Vagina (tissue), 2 donors: ENCODE measurements at places on chromosomes 12 and 14.

- DNase-seq: no peak
Measured at GRCh38 chr12:16163901-16164300, 113.6 kb downstream of the SLC15A5 start.

DNA sequence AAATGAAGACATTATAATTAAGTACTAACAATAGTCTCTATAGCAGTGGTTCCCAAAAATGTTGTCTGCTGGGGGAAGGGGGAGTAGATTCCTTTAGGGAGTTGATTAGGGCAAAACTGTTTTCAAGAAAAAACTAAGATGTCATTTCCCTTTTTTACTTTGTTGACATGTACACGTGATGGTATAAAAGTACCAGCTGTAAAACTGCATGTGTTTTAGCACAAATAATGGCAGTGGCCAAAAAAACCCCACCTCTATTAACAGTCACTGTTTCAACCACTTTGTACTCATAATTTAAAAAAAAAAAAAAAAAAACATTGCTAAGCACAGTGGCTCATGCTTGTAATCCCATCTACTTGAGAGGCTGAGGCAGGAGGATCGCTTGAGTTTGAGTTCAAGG is 61.7 kb downstream of the PPP1R12A start:
- no peak for DNase-seq

GRCh38 chr14:50047274-50047676 is 69.1 kb downstream of the VCPKMT start:
- DNase-seq: no peak

DNA sequence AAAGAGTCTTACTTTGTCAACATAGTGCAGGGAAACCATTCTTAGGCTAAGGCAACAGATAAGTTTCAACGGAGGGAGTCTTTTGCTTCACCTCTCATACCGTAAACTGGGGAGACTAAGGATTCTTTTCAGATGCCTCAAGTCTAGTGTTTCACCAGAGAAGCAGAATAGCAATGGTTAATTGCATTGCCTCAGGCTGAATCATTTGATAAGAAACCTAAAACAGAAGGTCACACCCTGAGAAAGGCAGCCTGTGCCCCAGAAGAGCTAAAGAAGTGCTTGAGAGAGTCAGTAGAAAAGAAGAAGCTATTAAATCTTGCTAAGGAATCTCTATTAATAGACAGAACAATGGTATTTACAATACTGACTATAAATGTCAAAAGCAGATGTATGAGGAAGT is 21.8 kb upstream of the ATXN7L3B start:
- DNase-seq: no peak

GRCh38 chr14:31672709-31673108 is 111.5 kb downstream of the NUBPL start:
- DNase-seq: no peak

GRCh38 chr14:91722386-91722785 is 9.5 kb downstream of the CATSPERB start:
- no peak for DNase-seq

DNA sequence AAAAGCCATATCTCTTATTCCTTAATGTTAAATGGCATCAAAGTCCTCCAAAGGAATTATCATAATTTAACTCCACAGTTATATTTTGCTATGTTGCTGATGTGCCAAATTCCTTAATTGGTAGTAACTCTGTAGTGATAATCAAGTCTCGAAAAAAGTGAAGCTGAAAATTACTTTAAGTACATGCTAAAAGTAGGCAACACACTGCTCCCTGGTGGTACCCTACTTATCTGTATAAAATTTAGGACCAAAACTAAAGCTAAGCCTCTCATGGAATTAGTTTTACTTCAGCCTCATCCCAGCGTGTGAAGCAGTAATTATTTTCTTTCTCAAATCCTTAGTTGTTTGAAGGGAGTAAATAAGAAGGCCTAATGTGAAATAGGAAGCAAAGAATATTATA is 132.8 kb downstream of the TTLL5 start:
- DNase-seq: no peak

DNA sequence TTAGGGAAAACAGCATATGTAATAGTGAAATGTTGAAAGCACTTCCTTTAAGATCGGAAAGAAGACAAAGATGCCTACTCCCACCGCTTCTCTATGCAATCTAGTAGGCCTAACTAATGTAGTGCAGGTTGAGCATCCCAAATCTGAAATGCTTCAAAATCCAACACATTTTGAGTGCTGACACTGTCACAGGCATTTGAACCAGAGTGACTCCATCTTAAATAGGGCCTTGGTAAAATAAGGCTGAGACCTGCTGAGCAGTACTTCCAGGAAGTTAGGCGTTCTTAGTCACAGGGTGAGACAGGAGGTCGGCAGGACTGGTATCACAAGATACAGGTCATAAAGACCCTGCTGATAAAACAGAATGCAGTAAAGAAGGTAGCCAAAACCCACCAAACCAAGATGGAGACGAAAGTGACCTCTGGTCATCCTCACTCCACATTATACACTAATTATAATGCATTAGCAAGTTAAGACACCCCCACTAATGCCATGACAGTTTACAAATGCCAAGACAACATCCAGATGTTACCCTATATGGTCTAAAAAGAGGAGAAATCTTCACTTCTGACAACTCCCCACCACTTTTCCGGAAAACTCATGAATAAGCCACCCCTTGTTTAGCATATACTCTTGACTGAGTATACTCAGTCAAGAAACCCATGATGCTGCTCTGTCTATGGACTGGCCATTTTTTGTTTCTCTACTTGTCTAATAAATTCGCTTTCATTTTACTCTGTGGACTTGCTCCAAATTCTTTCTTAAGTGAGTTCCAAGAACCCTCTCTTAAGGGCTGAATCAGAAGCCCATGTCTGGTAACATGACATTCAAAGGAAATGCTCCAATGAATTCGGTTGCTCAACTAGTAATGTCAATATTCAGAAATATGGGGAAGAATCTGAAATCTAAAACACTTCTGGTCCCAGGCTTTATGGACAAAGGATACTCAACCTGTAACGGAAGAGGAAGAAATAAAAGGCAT is 47.1 kb upstream of the MTERF2 start:
- no peak for DNase-seq

- DNase-seq: no peak
Measured at GRCh38 chr14:20998674-20999366, at the start of gene SLC39A2. SLC39A2 (plus strand) TSS chr14:20999293; CDS start chr14:20999447, 154 bp downstream.

DNA sequence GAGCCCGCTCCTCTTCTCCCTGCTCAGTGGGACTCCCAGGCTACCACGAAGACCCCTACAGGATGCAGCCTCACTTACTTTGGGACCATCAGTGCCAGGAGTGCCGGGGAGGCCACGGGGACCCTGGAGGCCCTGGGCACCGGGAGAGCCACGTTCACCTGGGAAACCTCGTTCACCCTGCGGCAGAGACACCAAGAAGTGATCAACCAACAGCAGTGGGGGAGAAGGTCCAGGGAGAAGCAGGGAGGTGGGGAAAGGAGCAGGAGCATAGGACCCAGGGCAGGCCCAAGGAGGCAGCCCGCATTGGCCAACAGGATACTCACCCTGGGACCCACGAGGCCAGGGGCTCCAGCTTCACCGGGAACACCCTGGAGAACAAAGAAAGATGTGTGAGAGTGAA is 19.4 kb downstream of the TMEM106C start:
- no peak for DNase-seq

GRCh38 chr12:53056901-53057300 is 7.0 kb downstream of the TNS2 start:
- no peak for DNase-seq

- no peak for DNase-seq
Measured at GRCh38 chr14:103456167-103456835, 66.3 kb downstream of the CKB start.

DNA sequence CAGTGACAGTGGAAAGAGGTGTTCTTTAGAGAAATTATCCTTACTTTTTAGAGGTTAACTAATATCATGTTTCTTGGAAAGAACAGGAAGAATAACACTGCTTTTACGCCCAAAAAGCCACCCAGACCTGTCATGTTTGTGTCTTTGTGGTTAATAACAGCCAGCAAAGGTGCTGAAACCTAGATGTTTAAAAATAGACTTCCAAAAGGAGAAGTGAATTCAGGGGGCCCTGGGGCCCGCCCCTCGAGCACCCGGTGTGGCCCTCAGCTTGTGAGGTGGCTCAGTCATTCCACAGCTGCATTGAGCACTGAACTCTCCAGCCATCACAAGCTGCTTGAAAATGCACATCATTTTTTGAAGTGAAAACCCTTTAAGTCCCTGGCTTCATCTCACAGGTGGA is 20.8 kb upstream of the AMN start:
- DNase-seq: no peak

DNA sequence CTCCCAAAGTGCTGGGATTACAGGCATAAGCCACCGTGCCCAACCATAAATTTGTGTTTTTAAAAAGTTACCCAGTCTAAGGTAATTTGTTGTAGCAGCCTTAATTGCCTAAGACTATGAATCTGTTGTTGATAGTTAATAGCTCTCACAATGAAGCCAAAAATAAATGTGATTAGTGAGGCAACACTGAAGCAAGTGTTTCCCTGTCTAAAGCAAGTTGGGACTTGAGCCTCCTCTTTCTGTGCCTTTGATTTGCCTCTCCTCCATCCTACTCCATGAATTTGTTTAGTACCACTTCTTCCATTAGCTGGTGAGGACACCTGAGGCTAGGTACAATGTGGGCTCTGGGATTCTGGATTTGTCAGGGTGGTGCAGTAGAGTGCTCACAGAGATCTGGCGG is 36.8 kb downstream of the DAAM1 start:
- DNase-seq: no peak

GRCh38 chr12:109767456-109767855 is 53.8 kb downstream of the FAM222A start:
- DNase-seq: peak; percentile 49

- no peak for DNase-seq
Measured at GRCh38 chr12:56581418-56582145, 48.5 kb downstream of the BAZ2A start.

GRCh38 chr14:72128629-72129028 is 196.4 kb downstream of the RGS6 start:
- no peak for DNase-seq

- no peak for DNase-seq
Measured at GRCh38 chr12:48750769-48751356, 34.4 kb upstream of the CCNT1 start.

DNA sequence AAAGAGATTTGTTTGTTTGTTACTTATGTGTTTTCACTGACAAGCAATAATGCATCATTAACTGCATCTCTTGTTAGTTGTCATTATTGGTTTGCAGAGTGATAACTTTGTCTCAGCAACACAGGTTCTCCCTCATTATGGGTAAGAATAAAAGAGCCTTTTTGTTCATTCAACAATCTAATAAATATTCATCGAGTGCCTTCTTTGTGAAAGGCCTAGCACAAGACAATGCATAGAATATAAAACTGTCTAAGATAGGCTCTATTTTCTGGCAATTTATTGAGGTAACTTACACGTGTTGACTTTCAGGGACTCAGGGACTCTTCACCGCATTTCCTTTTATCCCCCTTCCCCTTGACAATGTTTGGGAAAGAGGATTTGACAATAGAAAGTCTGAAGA is 95.5 kb upstream of the KRR1 start:
- no peak for DNase-seq

DNA sequence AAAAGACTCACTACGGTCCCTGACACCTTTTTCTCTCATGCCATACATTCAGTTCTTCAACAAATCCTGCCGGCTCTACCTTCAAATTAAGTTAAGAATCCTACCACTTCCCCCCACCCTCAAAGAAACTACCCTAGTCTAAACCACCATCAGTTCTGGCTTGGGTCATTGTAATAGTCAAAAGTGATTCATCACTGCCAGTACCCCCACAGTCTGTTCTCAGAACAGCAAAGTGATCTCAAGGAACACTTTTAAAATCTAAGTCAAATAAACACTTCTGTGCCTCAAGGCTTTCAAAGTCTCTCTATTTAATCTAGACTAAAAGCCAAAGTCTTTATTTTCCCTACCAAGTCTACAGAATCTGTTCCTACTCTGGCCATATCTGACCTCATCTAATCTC is 12.0 kb upstream of the FAM234B start:
- no peak for DNase-seq

- DNase-seq: no peak
Measured at GRCh38 chr14:102580550-102581110, 11.8 kb upstream of the RCOR1 start.

DNA sequence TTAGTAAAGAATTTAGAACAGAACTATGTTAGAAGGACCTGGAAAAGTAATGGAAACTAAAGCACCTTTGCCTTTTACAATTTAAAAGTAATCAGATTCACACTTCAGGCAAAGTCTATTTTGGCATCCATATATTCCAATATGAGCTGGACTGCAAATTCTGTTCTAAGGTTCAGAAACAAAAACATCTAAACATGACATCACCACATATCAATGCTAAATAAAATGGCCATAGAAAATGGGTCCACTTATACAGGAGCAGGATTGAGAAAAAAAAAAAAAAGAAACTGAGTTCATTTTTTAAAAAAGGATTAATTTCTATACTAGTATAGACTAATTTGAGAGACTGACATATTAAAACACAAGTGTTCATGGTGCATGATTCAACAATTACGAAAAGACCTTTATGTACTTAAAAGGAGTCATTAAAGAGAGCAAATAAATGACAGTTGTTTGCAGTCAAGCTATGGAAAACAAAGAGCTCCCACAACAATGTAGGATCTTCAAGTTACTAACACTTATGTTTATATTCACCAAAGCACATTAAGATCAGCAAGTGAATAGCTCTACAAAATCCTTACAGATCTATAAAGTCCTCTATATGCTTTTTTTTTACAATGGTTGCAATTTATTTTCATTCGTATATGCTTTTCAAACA is 45.7 kb downstream of the DICER1 start:
- DNase-seq: no peak

DNA sequence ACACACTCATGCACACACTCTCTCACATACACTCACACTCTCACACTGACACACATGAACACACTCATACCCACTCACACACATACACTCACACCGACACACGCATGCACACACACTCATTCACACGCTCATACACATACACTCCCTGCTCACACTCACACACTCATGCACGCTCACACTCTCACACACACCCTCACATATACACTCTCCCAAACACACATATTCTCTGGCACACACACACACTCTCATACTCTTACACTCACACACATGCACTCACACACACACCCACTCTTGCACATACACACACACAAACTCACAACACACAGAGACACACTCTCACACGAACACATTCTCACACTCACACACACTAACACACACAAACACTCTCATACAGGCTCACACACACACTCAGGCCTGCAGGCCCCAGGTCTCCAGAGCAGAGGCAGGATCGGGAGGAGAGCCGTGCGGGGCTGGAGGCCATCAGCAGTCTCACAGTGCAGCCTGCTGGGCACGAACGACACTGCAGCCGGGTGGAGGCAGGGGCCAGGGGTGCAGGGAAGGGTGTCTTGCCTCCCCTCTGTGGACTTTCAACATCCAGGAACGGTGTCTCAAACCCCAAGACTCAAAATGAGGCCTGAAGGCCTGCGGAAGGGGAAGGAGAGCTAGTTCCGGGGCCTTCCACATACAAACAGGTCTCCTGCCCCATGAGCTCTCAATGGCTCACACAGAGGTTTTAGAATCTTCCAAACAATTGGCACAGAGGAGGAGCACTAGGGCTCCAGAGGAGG is 148.7 kb downstream of the ANO2 start:
- DNase-seq: no peak

- no peak for DNase-seq
Measured at GRCh38 chr12:111748151-111748672, 18.5 kb upstream of the ALDH2 start.
